Adrenal gland (tissue), 19 donors: ENCODE measurements at places on chromosomes 13 and 19.

DNA sequence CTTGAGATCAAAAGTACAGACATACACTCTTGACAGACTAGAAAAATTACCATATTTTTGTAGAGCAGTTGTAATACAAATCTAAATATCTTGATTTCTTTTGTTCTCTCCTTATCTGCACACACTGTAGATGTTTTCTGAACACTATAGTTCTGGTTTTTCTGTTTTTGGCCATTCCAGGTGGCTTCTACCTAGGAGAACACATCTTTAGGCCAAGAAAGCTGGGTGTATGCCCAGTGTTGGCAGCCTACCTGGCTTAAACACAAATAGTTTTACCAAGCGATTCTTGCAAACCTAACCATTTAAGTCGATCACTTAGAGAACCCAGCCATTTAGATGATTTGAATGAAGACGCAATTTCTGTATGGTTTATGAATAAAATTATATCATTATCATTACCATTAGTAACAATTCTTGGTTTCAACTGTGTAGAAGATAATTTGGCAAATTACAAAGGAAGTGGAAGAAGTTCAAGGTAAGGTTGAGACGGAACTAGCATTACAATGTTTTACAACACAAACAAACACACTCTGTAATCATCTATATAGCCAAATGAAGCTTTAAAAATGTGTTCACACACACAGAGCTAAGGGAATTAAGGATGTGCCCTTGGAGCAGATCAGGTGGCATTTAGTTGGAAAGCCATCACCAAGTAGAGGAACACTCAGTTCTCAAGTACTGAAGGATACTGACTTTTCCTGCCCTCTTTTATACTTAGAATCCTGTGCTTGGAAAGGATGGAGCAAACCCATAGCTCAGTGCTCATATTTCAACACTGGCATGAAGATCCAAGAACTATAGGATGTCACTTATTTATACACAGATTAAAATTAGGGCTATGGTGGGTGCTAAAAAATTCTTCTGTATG lies 36.2 kb downstream of the ERCC5 start:
- H3K4me1 ChIP-seq = no peaks in the 10 kb centered on the region
- no peak for DNase-seq
- no peaks in the 10 kb centered on the region for H3K36me3 ChIP-seq
- no peak overlapping the region for H3K4me3 ChIP-seq
- H3K27ac ChIP-seq = no peak overlapping the region

GRCh38 chr19:7526059-7526929 lies 3.9 kb downstream of the MCOLN1 start:
- DNase-seq = peak; percentile 49
- peaks cover 9% of the 10 kb centered on the region for H3K4me1 ChIP-seq
- no peak overlapping the region for H3K4me3 ChIP-seq
- no peaks in the 10 kb centered on the region for H3K27me3 ChIP-seq

GRCh38 chr19:39224910-39225309 lies 19.9 kb downstream of the IFNL3 start:
- no peaks in the 10 kb centered on the region for H3K27me3 ChIP-seq
- H3K36me3 ChIP-seq = no peaks in the 10 kb centered on the region
- H3K4me3 ChIP-seq = no peak overlapping the region
- no peak for DNase-seq

- H3K27ac ChIP-seq = no peak overlapping the region
- H3K36me3 ChIP-seq = no peaks in the 10 kb centered on the region
- no peaks in the 10 kb centered on the region for H3K27me3 ChIP-seq
- no peak for DNase-seq
- peaks cover 30% of the 10 kb centered on the region for H3K4me1 ChIP-seq
Observed at GRCh38 chr19:46371371-46371901, 24.5 kb downstream of the PPP5C start.

- no peak overlapping the region for H3K27ac ChIP-seq
- no peaks in the 10 kb centered on the region for H3K36me3 ChIP-seq
- H3K4me3 ChIP-seq = no peak overlapping the region
- DNase-seq = no peak
- no peaks in the 10 kb centered on the region for H3K4me1 ChIP-seq
Observed at GRCh38 chr13:102466610-102467190, 64.9 kb upstream of the FGF14 start.

GRCh38 chr19:18718015-18718526 lies 34.6 kb downstream of the CRTC1 start:
- no peak for DNase-seq
- H3K4me3 ChIP-seq = no peak overlapping the region
- no peaks in the 10 kb centered on the region for H3K36me3 ChIP-seq
- H3K27ac ChIP-seq = no peak overlapping the region
- peaks cover 20% of the 10 kb centered on the region for H3K4me1 ChIP-seq

GRCh38 chr13:31882794-31883193 lies 143.5 kb downstream of the RXFP2 start:
- H3K27ac ChIP-seq = no peak overlapping the region
- H3K36me3 ChIP-seq = no peaks in the 10 kb centered on the region
- no peaks in the 10 kb centered on the region for H3K27me3 ChIP-seq
- DNase-seq = no peak

GRCh38 chr13:27440408-27440807 lies 10.0 kb downstream of the MTIF3 start:
- no peak overlapping the region for H3K4me3 ChIP-seq
- no peak overlapping the region for H3K27ac ChIP-seq
- H3K36me3 ChIP-seq = peaks cover 18% of the 10 kb centered on the region
- H3K4me1 ChIP-seq = no peaks in the 10 kb centered on the region

DNA sequence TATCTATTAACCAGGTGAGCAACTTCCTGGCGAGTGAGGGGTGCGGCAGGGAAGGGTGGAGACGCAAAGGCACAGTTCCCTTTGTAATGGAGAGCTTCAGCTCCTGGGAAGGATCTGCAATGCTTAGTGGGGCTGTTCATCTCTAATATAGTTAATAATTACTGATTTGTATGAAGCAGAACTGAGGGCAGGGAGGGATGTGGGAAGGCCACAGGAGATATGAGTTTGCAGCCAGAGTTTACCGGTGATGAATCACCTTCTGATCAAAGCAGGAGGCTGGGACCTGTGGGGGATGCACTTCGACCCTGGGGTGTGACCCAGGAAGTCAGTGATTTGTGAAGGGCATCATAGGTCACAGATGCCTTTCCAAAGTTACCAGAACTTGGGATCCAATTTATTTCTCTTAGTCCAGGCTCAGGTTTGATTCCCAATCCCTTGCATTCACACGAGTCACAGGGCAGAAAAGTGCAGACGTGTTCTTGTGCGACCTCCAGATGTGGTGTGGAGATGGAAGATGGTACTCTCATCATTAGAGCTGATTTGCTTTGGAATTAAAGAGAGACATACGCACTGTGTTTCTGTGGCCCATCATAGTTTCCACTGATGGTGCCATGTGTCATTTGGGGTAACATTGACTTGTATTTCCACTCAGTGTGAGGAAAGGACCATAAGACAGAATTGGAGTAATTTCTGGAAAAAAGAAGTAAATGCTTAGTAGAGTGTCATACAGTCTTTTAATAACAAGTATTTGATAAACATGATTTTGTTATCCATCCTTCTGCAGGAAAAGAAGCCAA lies 55.0 kb downstream of the LRCH1 start:
- no peak overlapping the region for H3K4me3 ChIP-seq
- H3K27me3 ChIP-seq = no peaks in the 10 kb centered on the region
- H3K4me1 ChIP-seq = peaks cover 44% of the 10 kb centered on the region
- no peaks in the 10 kb centered on the region for H3K36me3 ChIP-seq
- DNase-seq = no peak

- no peaks in the 10 kb centered on the region for H3K27me3 ChIP-seq
- H3K27ac ChIP-seq = peak overlapping the region; percentile 78
- H3K36me3 ChIP-seq = no peaks in the 10 kb centered on the region
- peaks cover 36% of the 10 kb centered on the region for H3K4me1 ChIP-seq
Observed at GRCh38 chr13:24264976-24265375, 44.4 kb upstream of the C1QTNF9 start.

DNA sequence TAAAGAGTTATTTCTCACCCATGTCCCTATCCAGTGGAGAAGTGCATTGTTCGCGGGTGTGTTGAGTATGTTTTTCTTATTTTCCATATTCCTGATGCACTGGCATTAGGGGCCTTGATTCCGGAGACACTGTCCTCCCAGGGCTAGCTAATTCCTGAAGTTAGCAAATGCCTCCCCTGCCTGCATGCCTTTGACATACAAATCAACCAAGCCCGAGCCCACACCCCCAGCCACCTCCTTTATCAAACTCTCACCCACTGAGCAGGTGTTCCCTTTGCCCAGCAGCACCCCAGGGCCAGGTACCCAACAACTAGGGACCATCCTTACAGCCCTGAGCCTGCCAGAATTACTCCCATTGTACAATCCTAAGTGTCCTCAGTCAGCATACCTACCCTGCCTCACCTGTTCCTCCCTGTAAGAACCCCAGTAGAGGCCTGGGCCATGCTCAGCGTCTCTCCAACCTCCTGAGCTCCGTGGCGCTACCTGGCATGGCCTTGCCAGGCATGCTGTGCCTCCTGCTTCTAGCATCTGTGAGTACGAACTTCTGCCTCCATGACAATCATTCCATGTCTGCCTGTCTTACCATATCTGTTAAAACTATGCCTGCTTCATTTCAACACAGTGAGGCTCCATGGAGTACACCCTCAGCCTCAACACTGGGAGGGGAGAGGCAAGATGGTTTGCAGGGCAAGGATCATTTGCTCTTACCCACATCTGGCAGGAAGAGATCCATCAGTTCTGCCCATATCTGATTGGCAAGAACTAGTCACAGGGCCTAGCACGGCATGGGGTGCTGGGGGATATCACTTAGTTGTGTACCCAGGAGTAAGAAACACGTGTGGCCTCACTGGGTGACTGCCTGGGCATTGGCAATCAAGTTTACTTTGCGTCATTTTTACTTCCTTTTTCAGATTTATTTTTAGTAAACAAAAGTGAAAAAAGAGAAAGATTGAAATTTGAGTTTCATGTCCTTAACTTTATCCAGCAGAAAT lies 203.9 kb downstream of the SHISA2 start:
- no peaks in the 10 kb centered on the region for H3K27me3 ChIP-seq
- no peak overlapping the region for H3K27ac ChIP-seq
- H3K4me1 ChIP-seq = no peaks in the 10 kb centered on the region
- no peaks in the 10 kb centered on the region for H3K36me3 ChIP-seq
- peak; percentile 59 for DNase-seq

- H3K4me3 ChIP-seq = peak within 1 kb of the TSS; percentile 65
- peaks cover 11% of the 10 kb centered on the region for H3K4me1 ChIP-seq
- DNase-seq = peak; percentile 96
- H3K27me3 ChIP-seq = no peaks in the 10 kb centered on the region
- no peak within 1 kb of the TSS for H3K27ac ChIP-seq
Observed at GRCh38 chr19:43983912-43984686, at the start of gene ZNF155. Gene ZNF155, plus strand, starts transcription at chr19:43984188. Its CDS starts 4,356 bp downstream, at chr19:43988544.

DNA sequence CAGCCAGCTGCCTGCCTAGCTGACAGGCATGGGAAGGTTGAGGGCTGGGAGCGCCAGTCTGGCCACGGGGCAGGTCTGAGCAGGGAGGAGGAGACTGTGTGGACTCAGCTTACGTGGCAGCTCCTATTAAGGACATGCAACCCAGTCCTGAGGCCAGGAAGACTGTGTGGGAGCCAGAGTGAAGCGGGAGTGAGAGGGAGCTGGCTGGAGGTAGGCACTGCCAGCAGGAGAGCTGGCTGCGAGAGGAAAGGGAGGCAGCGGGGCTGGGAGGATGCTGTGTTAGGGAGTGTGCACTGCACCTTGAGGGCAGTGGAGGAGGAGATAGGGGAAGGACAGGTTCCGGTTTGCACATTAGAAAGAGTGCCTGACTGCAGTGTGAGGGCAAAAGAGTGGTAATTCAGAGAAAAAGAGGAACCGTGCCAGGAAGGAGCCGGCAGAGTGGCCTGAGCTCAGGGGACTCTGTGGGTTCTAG lies 99.2 kb downstream of the SLC7A1 start:
- no peak overlapping the region for H3K4me3 ChIP-seq
- H3K36me3 ChIP-seq = no peaks in the 10 kb centered on the region
- no peaks in the 10 kb centered on the region for H3K4me1 ChIP-seq
- no peaks in the 10 kb centered on the region for H3K27me3 ChIP-seq
- H3K27ac ChIP-seq = no peak overlapping the region

DNA sequence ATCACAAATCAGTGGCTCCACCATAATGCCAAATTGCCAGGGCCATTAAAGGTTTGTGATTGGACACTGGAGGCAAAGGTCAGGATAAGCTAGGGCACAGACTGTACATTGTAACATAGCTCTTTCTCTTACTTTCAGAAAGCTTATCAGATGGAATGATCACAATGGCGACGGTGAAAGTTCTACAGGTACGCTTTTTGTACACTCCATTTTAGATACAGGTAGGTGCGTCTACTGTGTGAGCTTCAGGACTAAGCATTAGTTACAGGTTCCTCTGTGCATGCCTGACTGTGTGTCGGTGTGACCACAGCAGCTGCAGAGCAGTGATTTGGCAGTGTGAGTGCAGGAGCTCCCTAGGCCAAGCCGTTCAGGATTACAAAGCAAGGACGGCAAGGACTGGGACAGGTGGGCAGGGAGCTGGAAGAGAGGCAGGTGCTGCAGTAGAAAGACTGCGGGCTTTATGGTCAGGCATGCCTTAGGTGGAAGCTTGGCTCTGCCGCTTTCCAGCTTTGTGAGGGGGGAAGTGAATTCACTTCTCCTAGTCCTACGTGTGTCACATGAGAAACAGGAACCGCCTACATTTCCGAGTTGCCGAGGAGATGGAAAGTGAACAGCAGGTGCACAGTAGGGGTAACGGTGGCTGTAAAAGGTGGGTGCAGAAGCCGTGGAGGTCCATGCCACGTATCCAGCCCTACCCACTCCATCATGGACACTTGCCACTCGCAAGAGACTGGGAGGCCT lies 49.6 kb downstream of the MRPL57 start:
- H3K27me3 ChIP-seq = no peaks in the 10 kb centered on the region
- no peak for DNase-seq
- H3K27ac ChIP-seq = no peak overlapping the region
- no peaks in the 10 kb centered on the region for H3K36me3 ChIP-seq
- H3K4me1 ChIP-seq = no peaks in the 10 kb centered on the region
